Caki2 (cell line): ENCODE measurements at places on chromosomes 7 and 10.
A peak's percentile ranks its signal among the peaks of the same experiment; 100 is the strongest.

DNA sequence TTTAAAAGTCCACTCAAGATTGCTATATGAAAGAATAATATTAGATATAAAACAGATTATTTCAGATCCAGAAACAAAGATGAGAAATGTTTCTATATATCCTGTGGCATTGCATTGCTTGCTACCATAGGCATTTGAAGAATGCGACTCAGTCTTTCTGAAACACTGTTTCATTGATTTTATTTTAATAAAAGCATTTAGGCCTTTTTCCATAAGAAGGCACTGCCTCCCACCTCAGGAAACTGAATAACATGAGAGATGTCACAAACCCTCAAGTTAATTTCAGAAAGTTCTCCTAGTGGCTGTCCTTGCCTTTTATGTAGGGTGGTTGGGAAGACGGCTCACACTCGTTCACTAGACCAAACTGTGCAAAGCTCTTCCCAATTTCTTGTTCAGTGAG lies 23.3 kb downstream of the PRPS1L1 start:
- DNase-seq, result no peak

- no peak for DNase-seq
Observed at GRCh38 chr7:44336491-44336890, 11.1 kb upstream of the CAMK2B start.

DNA sequence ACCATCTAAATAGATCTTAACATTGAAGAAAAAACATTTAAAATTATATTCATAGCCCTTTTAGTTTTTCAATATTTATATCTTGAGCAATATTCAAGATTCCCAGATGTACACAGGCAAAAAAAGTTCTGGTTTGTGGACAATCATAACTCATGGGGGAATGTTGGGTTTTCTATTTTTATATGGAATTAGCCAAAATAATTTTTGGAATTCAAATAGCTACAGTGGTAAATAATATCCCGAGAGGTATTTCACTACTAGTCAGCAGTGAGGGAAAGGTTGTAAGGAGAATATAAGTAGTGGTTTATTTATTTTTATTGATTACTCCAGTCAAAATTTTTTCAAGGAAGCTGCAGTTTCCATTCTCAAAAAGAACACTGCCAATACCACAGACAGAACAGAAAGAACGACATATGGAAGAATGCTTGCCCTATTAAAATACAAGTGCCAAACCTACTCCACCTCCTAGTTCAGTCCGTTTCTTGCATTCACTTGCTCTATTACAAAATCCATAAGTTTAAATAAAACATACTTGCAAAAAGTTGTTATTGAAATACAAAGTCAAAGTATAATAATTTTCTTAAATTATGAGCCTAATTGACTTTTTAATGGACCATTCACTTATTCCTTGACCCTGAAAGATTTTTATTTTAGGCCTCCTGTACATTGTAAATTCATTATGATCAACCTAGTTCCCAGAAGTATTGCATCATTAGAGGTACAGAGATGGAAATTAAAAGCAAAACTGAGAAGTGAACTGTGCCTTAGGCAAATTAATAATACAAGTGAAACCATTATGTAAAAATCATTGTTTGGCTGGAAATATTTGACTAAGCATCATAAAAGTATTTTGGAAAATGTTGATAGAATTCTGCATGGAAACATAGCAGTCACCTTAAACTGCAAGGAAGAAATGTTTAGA lies 533.2 kb downstream of the PARD3 start:
- DNase-seq, result no peak

- no peak for DNase-seq
Observed at GRCh38 chr7:1818575-1819258, 148.6 kb downstream of the ELFN1 start.

GRCh38 chr7:150368884-150369747 lies 494 bp downstream of the REPIN1 start:
- peak; percentile 72 for DNase-seq

DNA sequence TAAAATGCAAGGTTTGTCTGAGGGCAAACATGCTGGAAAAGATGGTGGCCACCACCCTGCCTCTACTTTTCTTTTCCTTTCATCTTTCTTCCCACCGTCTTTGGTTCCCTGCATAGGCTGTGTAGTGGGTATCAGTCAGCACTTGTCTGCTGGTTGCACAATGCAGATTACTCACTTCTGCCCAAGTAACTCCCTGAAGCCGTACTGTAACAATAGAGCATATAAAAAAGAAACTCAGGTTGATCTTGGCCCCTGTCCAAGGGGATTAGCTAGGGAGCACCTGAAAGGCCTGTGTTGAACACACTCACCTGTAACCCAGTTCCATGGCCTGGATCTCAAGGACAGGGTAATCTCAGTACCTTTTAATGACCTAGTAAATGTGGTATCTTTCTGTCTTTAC lies 533.0 kb upstream of the GALNT17 start:
- DNase-seq, result peak; percentile 71

DNA sequence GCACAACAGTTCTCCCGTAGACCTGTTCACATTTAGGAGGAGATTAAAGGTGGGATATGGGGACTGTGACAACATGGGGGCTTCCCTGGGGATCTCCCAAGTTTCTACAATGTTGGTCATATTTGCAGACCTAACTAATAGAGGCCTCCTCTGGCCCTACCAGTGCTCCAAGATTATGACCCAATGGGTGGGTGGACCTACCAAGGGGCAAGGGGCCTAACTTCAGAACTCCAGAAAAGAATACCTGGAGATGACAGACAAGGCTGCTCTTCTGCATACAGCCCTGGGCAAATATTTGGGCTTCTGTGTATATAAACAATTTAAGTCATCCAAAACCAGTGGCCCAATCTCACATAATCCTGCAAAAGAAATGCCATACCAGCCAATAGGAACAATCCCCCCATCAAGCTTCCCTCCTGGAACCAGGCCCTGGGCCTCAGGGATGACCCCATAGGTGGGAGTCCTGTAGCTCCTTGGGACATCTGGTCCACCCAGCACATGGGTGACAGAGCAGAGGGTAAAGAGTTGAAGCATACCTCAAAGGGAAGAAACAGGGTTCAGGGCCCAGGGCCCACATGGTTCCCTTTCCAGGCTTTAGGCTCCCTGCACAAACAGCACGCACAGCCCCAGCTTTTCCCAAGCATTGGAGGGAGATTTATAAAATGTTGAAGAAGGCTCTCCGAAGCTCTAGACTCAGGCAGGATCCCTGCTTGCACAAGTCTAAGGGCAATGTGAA lies 86.1 kb upstream of the CHST15 start:
- no peak for DNase-seq

DNA sequence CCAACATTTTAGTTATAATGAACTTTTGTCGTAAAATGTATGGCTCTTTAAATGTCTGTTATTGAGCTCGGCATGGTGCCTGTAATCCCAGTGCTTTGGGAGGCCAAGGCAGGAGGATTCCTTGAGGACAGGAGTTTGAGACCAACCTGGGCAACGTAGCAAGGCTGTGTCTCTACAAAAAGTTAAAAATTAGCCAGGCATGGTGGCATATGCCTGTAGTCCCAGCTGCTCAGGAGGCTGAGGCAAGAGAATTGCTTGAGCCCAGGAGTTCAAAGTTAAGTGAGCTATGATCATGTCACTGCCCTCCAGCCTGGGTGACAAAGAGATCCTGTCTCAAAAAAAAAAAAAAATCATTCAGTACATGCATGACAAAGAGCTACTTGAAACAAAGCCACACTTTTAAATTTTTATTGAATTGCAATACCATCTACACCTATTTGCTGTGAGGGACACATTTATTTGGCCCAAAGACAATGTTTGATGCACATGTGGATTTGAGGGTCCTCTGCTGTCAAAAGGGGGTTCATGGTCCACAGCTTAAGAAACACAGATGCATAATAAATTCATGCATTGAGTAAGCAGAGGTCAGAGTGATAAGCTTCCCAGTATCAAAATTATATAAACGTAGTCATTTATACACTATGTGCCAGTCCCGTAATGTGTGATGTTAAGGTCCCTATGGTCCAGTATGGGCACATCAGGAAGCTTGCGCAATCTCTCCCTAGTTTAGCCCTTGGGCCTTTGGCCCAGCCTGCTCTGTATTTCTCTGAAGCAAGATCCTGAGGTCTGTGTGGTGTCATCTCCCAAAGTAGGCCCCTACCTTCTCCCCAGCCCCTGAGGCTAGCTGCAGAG lies 4.4 kb upstream of the MALSU1 start:
- no peak for DNase-seq

- no peak for DNase-seq
Observed at GRCh38 chr7:156157409-156158012, 345.2 kb upstream of the SHH start.

DNA sequence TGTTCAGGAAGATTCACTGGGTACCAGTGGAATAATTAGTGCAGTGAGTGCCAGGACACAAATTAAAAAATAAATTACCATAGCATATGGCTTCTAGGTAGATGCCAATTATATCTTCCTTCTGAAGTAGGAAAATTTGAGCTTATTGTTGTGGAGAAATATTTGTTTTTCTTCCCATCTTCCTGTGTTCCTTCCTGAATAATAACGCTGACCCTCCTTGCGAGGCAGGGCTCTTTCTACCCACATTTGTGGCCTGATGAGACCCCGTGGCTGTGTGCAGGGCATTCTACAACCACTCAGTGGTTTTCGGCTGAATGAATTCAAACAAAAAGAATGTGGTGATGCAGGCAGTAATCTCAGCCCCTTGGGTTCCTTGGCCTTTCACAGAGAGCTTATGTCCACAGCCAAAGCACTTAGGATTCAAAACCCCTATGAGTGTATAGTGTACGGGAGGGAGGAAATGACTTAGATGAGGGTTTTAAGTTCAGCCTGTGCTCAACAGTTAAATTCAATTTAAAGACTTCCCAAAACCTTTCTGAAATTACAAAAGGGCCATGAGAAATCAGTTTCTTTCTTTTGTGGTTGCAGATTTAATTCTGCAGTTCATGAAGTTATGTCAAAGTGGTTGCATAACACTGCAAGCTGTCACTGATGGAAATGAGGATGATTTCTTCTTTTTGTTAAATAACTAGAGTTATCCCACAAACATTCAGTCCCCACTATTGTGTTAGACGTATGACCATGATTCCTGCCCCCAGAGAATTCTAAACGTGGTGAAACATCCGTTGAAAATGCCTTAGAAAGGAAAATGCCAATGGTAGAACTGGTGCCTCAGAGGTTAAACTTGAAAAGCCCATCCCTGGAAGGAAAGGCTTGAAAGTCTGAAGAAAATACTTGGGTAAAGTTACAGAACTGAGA lies 255.3 kb downstream of the FZD1 start:
- no peak for DNase-seq

DNA sequence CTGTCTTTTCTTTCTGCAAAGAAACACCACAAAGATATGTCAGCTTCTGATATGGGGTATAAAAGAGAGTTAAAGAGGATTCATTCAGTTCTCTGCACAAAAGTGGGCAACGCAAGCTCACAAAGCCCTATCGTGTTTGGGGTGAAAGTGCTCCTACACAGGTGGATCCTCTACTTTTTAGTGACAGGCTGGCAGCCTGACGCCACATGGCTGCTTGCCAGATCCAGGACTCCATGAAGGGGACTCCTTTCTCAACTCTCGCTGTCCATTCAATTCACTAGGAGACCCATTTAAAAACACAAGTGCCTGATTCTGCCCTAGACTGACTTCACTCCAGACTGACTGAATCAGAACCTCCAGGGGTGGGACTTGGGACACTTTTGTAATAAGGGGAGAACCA lies 8.0 kb downstream of the PARP12 start:
- DNase-seq, result no peak
